ENCODE measurements at places on chromosomes 16 and 17.

GRCh38 chr16:1920727-1921171 is 2.5 kb upstream of the HS3ST6 start:
- no peaks in the 10 kb centered on the region for H3K36me3 ChIP-seq
- peaks cover 15% of the 10 kb centered on the region for H3K4me1 ChIP-seq
- H3K27ac ChIP-seq = no peak overlapping the region
- no peak for DNase-seq

DNA sequence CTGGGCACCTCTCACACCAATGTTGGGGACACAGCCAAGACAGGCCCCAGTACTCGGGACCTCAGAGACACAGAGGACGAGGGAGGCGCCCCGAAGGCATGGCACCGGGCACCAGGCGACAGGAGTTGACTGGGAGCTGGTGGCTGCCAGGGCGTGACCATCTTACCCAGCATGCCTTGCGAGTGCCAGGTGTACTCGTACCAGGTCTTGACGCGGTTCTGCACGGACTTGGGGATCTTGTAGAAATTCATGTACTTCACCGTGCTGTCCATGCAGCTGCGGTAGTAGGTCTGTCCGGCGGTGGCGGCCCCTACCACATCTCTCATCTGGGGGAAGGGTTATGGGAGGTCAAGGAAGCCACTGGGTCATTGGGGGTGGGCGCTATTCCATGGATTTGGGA is 67.3 kb downstream of the CNGB1 start:
- H3K27me3 ChIP-seq = no peaks in the 10 kb centered on the region
- no peaks in the 10 kb centered on the region for H3K36me3 ChIP-seq
- no peaks in the 10 kb centered on the region for H3K4me1 ChIP-seq

DNA sequence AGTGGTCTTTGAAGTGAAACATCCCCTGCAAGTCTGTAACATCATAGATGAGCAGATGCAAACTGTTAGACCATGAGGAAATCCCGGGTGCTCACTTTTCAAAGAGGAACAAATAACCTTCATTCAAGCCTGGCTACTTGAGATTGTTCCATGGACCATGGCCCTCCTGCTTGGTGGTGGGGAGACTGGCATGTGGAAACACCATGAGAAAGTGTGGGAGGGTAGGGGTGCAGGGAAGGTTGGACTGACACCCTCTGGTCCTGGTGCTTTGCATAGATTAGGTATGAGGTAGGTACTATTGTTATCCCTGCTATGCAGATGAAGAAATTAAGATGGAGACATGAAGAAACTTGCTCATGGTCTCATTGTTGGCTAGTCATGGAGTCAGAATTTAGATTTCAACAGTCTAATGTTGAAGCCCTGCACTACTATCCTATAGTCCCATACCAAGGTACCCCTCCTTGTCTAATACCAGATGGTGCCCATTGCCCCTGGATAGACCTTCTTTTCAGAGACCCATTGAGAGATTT is 59.0 kb downstream of the SPACA3 start:
- DNase-seq = no peak
- no peaks in the 10 kb centered on the region for H3K4me1 ChIP-seq
- H3K27ac ChIP-seq = no peak overlapping the region
- no peak overlapping the region for H3K4me3 ChIP-seq
- no peaks in the 10 kb centered on the region for H3K36me3 ChIP-seq

GRCh38 chr16:77834635-77835540 is 46.5 kb downstream of the VAT1L start:
- no peak for DNase-seq

Measured in heart right ventricle (tissue), 16 donors.